Activated naive CD4-positive, alpha-beta T cell treated with anti-CD3 and anti-CD28 coated beads for 36 hours (primary cell): ENCODE measurements at places on chromosomes 3 and 15.

DNA sequence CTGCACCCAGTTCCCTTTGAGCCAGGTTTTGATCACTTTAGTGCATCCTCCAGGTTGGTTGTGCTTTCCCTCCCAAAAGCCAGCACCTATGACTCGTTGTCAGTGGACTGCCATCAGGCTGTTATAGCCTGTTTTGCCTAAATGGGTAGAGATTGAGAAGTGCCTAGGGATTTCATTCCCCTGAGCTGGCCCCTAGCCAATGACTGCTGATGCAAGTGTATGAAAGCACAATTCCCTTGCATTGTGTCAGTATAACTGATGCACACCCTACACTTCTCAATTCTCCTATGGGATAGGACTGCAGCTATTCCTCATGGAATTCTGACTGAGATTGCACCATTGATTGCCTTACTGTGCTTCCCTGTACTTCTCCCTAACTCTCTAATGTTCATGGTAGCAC is 102.1 kb upstream of the ARPP21 start:
- no peak for DNase-seq

- no peak for DNase-seq
Measured at GRCh38 chr3:58236527-58237237, 910 bp upstream of the ABHD6 start.

- no peak for DNase-seq
Measured at GRCh38 chr3:117537949-117538348, 828.4 kb downstream of the TUSC7 start.

DNA sequence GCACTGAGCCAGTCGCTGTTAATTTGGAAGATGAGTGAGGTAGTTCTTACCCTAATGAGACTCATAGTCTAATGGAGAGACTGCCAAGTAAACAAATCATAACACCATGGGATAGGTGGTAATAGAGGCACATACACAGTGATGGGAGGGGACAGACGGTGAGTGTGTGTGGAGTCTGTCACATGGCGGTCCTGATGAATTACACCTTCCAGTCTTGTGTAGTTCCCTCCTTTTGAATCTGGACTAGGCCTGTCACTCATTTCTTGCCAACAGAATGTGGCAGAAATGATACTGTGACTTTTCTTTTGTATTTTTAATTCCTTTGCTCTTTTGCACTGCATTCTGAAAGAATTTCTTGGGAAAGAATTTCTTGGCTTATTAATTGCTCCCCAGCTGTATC is 78.1 kb downstream of the NR1D2 start:
- DNase-seq: no peak

DNA sequence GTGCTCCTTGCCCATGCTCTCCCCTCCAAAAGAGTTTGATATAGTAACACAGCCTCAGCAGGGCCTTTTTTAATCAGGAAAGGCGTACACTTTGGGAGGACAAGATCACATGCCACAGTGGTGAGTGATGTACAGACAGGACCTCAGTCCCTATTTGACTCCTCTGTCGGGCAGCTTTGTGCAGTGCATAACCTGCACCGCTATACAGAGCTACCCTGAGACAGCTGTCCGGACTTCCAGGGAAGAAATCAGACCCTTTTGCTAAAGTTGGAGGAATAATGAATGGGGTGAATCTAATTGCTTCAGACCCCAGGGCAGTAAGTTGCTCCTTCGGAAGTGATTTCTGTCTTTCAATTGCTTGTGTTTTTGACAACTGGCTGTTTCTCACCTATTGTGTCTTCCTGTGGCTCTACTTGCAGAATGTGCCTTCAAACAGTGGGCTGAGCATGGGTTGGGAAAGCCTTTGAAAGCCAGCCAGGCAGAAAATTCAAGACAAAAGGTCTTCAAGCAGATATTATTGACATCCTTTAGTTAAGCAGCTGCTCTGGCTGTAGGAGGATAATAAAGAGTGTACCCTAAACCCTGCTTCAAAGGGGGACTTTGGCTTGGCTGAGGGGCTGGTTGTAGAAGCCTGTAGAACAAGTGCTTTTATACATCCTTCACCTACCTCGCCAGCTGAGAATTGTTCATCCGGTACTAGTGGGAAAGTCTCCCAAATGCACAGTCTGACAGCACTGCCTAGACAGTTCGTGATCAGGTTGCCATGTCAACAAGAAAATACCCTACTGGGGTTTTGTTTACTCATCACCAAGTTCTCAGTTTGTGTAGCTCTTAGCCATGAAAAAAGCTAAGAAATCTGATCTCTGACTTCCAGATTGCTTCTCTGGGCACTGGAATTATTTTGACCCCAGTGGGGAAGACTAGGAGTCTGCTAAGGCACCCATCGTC is 35.1 kb downstream of the SNTN start:
- DNase-seq: no peak

DNA sequence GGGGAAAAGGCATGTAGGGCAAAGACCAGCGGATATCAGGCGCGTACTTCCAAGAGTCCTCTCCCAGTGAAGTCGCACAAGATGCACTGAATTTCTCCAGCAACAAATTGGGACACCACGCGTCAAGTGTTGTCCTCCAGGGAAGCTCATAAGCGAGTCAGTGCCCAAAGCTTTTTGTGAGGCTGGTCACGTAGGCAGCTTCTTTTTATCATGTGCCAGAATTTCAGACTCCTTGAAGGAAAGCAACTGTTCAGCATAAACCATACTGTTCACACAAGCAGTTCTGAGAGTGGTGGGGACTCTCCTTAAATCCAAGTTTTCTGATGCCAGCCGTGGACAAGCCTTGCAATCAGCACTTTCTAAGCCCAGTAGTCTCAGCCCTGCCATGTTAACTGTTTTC is 10.1 kb upstream of the FSTL1 start:
- DNase-seq: no peak

DNA sequence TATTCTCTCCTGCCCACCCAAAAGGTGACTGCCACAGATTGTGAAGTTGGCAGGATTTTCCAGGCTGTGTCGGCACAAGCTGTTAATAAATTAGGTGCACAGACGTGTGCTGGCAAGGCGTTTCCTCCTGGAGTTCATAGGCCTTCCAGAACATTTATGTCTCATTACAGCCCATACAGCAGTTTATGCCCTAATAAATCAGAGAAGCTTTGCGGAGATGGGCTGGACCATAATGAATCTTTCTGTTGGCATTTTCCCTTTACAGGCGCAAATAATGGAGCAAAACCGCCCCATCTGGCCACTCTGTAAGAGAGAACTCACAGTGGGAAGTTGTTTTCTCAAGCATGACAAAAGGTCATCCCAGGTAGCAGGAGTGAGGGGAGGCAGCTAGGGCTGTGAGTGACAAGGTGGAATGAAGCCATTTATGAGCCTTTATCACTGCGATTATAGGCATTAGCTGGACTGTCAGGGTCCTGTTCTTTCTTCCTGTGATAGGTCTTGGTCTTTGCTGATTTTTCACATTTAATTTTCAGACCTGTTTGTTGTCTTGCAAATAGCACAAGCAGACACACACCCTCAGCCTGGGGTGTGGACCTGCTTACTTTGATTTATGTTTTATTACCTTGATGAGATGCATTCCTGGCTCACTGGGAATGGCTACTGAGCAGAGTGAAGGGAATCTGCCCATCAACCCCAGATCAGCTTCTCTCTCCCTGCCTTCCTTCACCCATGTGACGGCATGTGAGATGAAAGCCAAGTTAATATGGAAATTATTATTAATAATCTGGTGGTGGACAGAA is 257.5 kb downstream of the LRTM1 start:
- no peak for DNase-seq

DNA sequence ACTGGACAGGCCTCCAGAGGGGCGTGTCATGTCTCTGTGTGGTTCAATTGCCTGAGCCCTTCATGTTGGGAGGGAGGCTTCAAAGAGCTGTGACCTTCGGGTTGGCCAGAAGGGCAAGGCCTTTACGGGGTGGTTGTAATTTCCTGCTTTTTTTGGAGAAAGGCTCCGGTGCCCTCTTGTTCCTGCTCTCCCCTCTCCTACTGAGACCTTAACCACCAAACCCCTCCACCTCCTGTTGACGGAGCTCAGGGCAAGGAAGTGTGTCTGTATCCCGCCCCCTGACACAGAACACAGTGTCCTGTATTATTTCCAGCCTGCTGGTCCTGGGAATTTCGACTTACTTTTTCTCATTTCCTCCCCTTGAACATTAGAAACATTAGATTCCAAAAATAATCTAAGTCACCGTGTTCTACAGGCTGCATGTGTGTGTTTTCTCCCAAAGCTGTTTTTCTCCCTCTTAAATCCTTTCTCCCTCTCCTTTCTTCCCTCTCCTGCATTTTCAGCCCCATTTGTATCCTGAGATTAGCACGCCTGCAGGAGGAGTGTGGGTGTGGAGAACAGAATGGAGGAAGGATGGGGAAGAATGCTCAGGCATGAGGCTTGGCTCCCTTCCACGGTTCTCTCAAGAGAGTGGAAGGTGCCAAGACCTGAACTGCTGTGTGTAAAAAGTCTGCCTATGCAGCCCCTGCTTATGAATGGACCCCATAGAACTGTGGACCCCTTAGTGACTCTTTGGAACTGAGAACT is 285.4 kb upstream of the ROPN1 start:
- no peak for DNase-seq

DNA sequence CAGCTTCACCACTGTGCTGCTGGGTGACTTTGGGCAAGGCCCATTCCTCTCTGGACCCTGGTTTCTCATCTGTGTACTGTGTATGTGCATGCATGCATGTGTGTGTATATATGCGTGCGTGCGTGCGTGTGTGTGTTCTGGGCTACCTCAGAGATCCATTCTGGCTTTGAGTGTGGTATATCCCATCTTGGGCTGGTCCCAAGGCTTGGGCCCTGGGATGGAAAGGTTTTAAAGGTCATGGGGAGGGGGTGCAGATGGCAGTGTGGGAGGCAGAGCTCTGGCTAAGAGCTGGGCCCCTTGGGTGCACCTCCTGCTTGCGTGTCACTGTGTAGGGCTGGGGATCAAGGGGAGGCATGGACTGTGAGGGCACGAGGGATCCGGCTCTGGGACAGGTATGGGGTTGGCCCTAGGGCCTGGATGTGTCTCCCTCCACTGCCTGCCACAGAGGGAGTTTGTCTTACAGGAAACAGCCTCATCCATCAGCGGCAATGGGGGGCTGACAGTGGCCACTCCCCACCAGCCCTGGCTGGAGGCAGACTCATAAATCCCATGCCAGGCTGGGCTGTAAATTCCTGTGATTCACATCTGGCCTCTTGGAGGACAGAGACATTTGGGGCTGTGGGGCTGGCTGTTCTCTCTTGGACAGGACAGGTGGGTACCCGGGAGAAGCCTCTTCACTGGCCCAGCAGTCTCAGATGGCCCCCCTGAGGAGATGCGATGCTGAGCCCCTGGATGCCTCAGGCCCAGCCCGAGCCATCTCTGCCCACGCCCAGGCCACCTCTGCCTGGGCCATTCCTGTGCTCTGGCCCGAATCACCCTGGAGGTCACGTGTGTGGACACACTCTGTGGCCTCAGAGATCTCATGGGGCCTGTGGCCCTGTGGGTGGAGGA is 21.4 kb upstream of the CSPG4 start:
- DNase-seq: no peak

DNA sequence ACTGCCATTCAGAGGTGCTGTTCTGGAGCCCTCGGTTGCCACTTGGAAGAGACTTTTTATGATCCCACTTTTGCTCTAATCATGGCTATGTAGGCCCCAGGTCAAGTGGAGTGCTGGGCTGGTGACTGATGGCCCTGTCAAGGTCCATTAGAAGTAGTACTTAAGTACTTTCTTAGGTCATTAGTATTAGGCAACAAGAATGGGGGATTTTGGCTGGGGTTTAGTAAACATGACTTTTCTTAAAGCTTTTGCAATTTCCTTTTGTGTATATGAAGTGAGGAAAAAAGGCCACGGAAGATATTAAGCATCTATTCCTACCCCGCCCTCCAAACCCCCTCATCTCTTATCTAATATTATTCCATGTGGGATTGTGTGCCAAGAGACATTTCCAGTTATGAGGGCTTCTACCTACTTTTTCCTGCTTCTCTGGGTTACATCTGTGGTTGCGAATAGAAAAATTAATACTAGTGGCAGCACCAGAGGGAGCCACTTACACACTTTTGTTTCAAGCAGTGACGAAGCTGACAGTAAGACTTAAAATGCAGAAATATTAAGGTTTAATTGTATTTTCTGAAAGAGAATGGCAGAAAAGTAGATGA is 13.9 kb downstream of the NLGN1 start:
- peak; percentile 5 for DNase-seq
